GM23248 (cell line): ENCODE measurements at places on chromosomes 3 and 15.
A peak's percentile ranks its signal among the peaks of the same experiment; 100 is the strongest.

- DNase-seq: peak; percentile 43
Measured at GRCh38 chr3:184305577-184305976, 6.5 kb downstream of the PSMD2 start.

DNA sequence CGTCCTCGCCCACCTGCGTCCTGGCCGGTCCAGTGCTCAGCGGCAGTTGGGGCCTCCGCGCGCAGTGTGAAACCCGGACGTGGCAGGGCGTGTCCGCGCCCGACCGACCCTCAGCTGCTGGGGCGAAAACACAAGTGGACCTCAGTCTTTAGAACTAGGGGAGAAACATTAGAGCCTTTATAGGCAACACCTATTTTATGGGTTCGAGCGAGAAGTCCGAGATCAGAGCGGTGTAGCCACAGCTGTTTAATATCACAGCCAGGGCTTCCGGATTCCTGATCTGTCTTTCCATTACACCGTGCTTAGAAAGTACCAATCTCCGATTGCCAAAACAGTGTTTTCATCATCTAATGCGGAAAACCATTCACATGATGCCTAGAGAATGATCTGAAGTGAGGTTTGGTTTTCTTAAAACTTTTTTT lies 506 bp downstream of the RAD51 start:
- DNase-seq: peak; percentile 63

- DNase-seq: no peak
Measured at GRCh38 chr3:71308836-71309235, 274.7 kb downstream of the FOXP1 start.

GRCh38 chr3:96259-96658 lies 100.3 kb upstream of the CHL1 start:
- DNase-seq: no peak

DNA sequence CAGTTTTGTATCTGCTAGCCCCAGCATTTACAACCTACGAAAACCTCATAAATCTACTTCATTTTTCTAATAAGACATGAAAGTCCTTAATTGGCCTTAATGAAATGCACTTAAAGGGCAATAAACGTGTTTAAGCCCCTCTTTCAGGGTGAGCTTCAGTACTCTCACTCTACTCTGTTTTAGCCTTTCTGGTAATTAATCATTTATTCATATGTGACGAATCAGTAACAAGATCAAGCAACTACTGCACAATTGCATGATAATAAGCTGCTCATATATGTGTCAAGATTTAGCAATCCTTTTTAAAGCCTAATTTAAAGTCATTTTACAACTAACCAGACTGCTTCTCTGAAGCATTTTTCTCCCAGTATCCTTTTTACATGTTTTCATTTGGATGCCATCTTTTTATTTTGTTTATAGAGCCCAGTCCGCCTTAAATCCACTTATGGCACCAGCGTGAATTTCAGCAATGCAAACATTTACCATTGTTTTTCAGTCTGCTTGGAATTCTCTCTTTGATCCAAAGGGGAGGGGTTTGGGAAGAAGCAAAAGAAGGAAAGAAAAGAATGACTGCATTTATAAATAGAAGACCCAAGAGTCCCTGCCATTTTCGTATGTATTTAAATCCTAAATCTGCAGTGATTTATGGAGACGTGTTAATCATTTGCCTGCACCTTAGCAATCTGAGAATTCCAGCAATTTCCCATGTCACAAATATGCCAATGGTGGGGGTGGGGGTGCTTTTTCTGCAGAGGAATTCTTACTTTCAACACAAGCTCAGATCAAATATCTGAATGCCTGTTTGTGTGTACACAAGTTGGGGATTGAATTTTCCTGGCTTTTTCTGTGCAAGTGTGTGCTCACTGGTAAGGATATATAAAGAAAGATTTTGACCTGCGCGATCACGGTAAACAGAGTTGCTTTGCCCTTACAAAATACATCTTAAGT lies 230.8 kb upstream of the TBC1D5 start:
- no peak for DNase-seq
